ENCODE measurements at places on chromosomes 11 and 22. TPM values are rescaled to one million over a fixed set of nuclear protein-coding genes. Genes with fewer than 3 reads are reported as not detected.

Gene KIF18A
- total RNA-seq, result 0.94 TPM

Gene SAA4
- total RNA-seq, result not detected

Gene CYP2D6
- not detected for total RNA-seq

Gene ACR
- 0.19 TPM for total RNA-seq

Gene TCN1
- not detected for total RNA-seq

Gene SAAL1
- 3.0 TPM for total RNA-seq

Gene ASPHD2
- total RNA-seq, result 1.2 TPM

Gene OSM
- total RNA-seq, result not detected

Gene SPI1
- not detected for total RNA-seq

Gene OR51I1
- total RNA-seq, result not detected

Gene PARVA
- 65.3 TPM for total RNA-seq

Gene PC
- 28.6 TPM for total RNA-seq

Gene CFAP300
- 9.3 TPM for total RNA-seq

Gene C22orf31
- not detected for total RNA-seq

Gene AGBL2
- total RNA-seq, result not detected

Gene RNF26
- total RNA-seq, result 16.2 TPM

Gene DRD2
- total RNA-seq, result 0.31 TPM

Gene EFCAB6
- 2.8 TPM for total RNA-seq

Data from cardiac ventricle fibroblast (primary cell).